Panc1 (cell line): ENCODE measurements at places on chromosomes 5 and 9. TPM values are rescaled to one million over a fixed set of nuclear protein-coding genes. Genes with fewer than 3 reads are reported as not detected.

- DNase-seq, result no peak
These were observed 49.9 kb upstream of the SHB start for GRCh38 chr9:38118862-38119438.

Gene DMRT3
- not detected for total RNA-seq

DNA sequence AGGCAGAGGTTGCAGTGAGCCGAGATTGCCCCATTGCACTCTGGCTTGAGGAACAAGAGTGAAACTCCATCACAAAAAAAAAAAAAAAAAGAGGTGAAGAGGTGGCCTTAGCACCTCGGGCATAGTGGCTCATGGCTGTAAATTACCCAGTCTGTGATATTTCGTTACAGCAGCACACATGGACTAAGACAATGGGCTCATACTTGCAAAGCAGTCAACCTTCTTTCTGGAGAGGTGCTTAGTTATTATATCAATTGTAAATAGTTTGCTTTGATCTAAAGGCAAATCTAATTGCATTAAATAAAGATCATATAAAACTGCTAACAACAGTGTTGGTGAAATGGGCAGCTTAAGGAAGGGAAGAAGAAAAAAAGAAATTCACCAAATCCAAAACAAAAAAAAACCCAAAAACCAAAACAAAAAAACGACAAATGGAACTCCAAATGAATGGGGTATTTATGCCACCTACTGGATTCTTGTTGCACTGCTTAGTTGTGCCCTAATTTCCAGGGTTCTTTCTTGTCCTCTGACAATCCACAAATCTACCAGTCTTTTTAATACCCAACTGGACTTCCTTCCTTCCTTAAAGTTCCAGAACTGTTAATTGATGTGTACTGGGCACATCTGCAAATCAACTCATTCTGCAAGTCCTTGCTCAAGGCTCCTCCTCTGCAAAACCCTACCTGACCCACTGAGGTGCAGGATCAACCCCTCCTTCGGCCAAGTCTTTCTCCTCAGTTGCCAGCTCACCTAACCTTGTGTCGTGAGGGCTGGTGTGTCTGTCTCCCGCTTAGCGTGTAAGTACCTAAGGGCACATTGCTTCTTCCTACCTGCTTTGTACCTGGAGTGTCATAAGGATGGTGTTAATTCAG, 35.0 kb upstream of the DMRT1 start:
- peak; percentile 8 for DNase-seq

Gene GRIN3A
- total RNA-seq, result 0.03 TPM

Gene WDR31
- total RNA-seq, result 0.80 TPM

DNA sequence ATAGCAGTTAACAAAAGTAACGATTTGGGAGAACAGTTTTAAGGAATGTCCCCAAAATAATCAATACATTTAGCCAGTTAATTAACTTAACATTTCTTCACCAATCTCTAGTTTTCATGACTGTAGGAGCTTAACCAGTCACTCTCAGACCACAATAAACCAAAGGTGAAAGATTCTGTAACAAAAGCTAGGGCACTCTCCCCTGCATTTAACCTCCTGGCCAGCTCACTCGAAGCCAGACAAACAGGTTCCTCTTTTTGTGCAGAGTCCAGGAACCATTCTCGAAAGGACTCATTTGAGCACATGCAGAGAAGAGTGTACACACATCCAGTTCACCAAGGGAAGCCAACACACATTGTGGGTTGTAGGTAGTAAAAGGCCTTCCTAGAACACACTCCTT, 6.5 kb downstream of the IL7R start:
- no peak for DNase-seq
